ENCODE measurements at places on chromosomes 2 and 18.

GRCh38 chr18:66792466-66792865, 188.6 kb upstream of the CDH19 start:
- no peak for DNase-seq

DNA sequence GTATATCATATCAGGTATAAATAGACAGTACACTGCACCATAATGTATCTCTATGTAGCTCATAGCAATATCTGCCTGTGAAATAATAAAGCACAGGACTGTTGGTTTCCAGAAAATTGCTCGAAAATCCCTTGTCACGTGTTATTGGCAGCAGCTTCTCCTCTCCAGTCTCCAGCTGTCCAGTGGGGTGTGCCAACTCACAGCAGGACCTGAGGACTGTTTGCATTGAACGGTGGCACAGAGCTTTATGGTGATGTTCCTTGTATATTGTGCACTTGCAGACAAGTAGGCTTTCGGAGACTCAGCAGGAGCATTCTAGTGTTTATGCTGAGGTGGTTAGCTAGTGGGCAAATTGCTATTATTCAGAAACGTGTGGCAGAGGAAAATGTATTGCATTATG, 182.2 kb upstream of the ATP5MC3 start:
- DNase-seq = peak; percentile 87

GRCh38 chr18:48709371-48710062, 170.7 kb downstream of the CTIF start:
- no peak for DNase-seq

DNA sequence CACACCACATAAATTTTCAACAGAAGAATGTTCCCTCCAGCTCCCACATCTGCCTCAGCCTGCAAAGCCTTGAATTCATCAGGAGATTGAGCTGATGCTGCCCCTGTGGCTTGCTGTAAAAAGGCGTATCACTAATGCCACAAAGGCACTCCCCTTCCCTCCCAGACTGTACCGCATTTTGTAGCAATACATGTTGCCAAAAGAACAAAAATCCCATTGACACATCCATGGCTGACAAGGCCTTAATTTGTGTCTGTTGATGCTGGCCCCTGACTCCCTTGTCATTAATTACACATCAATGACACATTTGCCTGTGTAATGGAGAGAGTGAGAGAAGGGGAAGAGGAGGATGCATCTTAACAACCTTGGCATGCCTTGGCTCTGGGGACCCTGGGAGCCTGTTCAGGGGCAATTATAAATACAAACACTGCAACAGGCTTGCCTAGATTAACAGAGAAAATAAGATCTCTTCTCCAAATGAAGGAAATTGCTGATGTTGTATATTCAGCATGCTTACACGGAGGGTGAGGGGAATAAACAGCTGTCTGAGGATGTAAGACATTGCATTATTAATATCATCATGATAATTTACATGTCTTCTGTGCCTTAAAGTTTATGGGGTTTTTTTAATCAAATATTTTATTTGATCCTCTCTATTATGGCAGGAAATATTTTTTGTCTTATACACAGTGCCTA, 264.0 kb downstream of the SUCLG1 start:
- DNase-seq = no peak

GRCh38 chr2:31349684-31350083, 64.9 kb downstream of the XDH start:
- DNase-seq = no peak

GRCh38 chr2:33680644-33681363, 81.7 kb upstream of the FAM98A start:
- no peak for DNase-seq

DNA sequence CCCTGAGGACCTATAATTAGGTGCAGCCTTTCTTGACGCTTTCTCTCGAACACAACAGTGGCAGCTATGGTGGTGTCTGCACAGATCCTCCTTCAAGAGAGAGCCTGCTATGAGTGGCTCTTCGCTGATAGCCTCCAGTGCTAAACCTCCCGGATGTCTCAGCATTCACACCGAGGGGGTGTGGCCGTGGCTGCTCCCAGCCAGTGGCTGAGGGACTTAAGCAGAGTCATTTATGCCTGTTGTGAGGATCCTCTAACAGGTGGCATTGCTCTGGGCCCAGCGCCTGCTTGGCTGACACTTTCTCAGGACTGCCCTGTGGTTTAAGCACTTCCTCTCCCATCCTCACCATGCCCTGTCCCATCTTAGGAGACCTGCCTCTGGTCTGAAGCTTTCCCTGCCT, 592.0 kb upstream of the LRRTM1 start:
- no peak for DNase-seq

DNA sequence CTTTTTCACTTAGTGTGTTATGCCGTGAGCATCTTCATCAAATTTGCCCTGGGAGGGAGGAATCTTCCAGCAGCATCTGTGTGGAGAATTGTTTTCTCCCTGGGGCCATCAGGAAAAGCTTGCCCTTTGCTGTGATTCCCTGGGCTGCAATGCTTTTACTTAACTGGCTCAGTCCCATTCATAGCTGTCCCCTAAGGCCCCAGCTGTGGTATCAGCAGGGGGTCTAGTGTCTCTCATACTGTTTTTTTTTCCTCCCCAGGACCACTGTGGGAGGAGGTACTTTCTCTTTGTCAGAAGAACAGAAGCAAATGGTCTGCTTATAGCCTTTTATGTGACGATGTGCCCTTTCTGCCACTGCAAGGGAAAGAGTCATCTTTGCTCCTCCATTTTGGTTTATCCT, 176.8 kb upstream of the CELF4 start:
- peak; percentile 12 for DNase-seq

DNA sequence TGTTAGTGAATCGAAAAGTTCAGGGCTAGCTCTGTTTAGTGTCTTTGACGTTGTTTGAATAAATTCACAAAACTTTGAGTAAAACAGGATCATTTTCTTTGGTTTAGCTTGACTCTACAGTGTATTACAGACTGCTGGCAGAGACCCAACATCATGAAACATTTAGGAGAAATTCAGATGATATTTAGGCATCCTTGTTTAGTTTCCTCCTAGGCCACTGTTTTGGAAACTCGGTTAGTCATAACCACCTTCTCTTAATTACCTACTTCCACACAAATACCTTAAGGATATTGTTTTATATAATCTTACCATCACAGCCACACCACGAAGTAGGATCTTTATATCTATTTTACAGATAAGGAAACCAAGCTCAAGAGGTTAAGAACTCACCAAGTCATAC, 7.8 kb downstream of the LIMS1 start:
- no peak for DNase-seq

GRCh38 chr2:188751816-188752215, 222.4 kb upstream of the COL3A1 start:
- DNase-seq = no peak

DNA sequence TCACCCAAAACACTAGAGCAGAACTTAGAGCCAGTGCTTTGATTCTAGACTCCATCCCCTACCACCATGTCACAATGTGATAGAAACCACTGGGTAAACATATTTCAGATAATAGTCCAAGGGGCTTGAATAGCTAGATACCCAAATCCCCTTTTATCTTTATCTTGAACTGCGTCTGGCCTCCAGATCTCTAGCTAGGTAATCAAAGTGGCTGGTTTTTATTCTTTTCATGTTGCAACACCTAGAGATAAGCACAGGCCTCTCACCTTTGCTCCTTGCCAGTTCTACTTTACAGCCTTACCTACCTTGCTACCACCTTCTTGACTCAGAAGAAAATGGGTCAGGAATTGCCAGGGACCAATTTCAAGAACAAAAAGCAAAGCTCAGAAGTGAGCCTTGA, 171.2 kb downstream of the C1D start:
- no peak for DNase-seq

DNA sequence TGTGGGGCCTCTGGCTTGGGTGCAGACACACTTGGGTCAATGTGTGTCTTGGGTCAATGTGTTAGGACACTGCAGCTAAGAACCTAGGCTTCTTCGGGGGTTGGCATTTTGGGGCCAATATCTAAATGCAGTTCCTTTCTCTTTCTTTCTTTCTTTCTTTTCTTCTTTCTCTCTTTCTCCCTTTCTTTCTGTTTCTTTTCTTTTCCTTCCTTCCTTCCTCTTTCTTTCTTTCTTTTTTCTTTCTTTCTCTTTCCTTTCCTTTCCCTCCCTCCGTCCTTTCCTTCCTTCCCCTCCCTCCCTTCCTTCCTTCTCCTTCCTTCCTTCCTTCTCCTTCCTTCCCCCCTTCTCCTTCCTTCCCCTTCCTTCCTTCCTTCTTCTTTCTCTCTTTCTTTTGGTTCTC, 57.7 kb upstream of the OSR1 start:
- DNase-seq = no peak

GRCh38 chr2:94964193-94964592, 61.3 kb upstream of the MAL start:
- DNase-seq = no peak

DNA sequence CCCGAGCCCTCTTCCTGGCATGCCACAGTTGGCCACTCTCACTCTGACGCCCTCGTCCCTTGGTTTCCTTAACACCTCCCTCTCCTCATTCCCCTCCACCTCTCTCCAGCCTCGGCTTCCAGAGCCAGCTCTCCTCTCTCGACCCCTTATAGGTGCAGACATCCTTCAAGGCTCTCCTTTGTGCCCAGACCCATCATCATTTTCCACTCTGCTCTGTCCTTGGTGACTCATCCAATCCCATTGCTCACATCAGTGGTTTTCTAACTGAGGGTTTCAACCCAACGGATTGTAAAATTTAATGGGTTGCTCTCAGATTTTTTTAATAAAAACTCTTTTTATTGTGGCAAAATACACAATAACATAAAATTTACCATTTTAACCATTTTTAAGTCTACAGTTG, 6.2 kb downstream of the ST8SIA5 start:
- no peak for DNase-seq

- no peak for DNase-seq
Measured at GRCh38 chr18:14943967-14944636, 196.1 kb downstream of the ANKRD30B start.

DNA sequence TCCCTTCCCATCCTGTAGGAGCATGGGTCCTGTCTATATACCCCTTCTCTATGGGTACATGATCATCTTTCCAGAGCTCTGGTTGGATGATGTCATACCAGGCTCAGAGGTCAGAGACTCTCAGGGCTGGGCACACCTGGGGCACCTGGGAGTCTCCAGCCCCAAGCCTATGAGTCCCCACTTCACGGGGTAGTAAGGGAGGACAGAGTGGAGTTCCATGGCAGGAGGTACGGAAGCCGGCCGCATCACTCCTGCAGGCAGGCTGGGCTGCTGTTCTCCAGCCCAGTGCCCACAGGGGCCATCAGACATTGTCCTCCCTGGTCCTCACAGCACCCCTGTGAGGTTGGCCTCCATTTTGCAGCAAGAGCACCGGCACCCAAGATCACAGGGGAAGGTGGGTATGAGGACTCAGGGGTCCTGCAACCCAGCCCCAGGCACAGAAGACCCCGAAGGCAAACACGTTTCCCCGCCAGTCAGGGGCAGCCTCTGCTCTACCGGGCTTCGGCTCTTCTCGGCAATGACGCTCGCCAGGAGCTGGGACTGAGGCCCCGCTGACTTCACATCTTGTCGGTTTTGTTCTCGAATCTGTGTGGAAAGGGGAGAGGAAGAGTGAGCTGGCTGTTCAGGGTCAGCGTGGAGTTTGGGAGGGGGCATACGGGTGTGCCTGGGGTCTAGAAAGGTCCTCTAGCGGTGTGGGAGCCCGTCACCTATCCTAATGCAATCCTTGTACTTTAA, 91.5 kb downstream of the ADD2 start:
- no peak for DNase-seq

GRCh38 chr2:73260338-73260984, 23.8 kb downstream of the FBXO41 start:
- DNase-seq = no peak

- no peak for DNase-seq
Measured at GRCh38 chr2:129175051-129175450, 804.4 kb upstream of the RAB6C start.
